ENCODE measurements at places on chromosomes 7 and 10.
A peak's percentile ranks its signal among the peaks of the same experiment; 100 is the strongest.

DNA sequence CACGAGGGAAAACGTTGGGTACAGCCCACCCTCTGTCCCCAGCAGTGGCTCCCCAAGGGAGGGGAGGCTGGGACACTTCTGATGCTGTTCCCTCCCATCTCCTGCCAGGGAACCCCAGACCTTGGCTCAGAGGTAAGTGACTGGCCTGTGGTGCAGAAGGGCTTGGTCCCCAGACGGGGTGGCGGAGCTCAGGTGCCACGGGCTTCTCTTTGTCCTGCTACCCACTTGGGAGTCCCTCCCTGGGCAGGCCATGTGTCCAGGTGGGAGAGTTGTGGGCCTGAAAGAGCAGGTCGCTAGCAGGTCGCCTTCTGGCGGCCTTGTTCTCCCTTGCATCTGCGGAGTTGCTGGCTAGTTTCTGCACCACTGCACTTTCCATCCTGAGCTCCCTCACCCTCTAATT lies 10.1 kb downstream of the ATP5MF start:
- DNase-seq = no peak

DNA sequence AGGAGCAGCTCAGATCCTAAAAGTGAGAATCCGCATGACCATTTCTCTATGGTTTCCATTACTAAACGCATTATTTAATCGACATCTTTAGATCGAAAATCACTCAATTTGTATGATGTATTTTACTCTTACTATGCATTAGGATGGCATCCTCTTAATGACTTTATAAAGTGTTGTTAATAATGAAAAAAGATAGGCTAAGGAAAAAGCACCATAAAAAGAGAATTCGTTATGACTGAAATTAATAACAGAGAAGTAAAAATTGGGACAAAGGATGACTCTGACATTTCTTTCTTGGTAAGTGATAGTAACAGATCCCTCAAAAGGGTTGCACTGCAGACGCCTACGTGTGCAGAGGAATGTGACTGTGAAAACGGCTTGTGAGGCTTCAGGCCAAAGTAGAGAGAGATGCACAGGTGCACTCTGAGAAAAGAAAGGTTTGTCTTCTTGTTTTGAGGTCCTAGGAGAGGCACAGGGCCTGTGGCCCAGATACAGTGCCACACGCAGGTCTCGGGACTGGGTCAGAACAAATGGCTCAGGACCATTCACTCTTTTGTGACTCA lies 23.0 kb upstream of the RBM33 start:
- no peak for DNase-seq

- DNase-seq = no peak
Measured at GRCh38 chr10:110252151-110252550, 44.7 kb downstream of the MXI1 start.

GRCh38 chr7:12091231-12091630 lies 119.9 kb upstream of the TMEM106B start:
- DNase-seq = peak; percentile 60

- DNase-seq = no peak
Measured at GRCh38 chr10:1370298-1370697, 314.1 kb downstream of the WDR37 start.

- DNase-seq = no peak
Measured at GRCh38 chr10:128130051-128130450, 3.8 kb upstream of the MKI67 start.

GRCh38 chr7:184294-185264 lies 7.8 kb upstream of the FAM20C start:
- no peak for DNase-seq

DNA sequence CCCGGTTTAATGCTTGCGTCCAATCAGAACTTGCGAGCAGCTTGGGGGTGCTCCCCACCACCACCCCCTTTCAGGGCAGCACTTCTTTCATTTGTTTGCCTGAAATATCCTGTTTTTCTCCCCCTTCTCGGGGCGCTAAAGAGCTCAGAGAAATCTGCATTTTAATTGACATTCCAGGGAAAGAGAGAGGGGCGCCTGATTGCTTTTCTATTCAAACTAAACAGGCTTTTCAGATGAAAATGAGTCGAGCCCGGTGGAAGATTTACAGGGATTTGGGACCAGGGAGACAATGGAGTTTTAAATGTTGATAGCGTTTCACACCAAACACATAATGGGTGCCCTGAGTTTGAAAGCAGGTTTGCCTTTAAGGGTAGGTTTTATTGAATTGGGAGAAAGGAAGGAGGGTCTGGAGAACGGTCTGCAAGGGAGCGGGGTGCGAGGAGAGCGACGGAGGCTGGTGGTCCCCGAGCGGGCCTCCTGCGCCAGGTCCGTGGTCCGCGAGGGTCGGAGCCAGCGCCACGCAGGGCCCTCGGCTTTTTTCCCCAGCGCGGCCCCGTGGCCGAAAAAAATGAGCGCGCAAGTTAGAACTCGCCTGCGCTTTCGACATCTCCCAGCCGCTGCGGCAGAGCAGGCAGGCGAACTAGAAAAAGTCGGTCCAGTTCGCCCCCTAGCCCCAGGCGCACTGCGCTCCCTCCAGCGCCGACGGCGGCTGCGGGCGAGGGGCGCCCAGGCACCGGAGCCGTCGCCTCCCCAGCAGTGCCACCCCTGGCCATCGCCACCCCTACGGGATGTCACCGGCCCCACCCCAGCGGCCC lies 1.3 kb downstream of the FGFR2 start:
- no peak for DNase-seq

DNA sequence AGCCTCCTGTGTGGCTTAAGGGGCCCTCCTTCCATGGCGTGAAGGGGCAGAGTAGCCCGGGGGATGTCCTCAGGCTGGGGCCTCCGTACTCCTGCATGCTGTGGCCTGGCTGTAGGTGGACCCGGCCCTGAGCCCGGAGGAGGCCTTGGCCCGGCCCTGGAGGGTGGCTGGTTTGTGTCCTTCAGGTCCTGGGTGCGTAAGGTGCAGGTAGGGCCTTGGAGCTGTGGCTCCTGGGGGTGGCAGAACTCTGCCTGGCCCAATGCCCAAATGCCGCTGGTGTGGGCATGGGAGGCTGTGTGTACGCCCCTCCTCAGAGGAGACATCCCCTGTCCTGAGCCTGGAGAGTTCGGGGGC lies 26.9 kb upstream of the AMZ1 start:
- no peak for DNase-seq

GRCh38 chr10:97196223-97197029 lies 10.7 kb upstream of the SLIT1 start:
- peak; percentile 54 for DNase-seq

DNA sequence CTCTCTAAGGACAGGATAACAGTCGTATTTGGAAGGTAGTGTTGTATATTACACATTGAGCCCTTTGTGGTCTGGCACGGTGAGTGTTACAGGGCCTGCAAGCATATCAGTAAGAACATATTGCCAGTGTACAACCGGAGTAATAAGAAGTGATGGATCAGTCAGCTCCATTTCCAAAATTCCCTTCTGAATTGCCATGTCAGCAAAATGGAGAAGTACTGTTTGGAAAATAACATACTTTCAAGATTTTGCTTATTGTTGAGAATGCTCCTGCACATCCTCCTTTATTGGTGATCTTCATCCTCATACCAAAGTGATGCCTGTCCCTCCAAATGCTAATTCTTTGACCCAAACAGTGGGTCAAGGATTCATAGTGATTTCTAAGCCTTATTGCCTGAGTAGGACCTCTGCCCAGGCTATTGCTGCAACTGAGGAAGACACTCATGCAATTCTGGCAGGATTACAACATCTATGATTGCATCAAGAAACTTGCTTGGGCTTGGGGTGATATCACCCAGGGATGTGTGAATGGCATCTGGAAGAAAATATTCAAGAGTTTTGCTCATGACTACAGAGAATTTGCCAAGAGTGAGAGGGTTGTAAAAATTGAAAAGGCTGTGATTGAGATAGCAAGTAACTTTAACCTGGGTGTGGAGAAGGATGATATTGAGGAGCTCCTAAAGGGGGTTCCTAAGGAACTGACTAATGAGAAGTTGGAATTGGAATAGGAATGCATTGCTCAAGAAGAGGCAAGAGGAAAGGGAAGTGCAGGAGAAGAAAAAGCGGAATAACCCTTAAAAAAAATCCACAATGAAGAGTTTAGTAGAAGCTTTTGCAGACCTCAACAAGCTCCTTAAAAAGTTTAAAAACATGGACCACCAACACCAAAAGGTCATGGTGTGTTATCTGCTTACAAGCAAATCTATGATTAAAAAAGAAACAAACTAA lies 452.2 kb upstream of the SORCS1 start:
- no peak for DNase-seq

DNA sequence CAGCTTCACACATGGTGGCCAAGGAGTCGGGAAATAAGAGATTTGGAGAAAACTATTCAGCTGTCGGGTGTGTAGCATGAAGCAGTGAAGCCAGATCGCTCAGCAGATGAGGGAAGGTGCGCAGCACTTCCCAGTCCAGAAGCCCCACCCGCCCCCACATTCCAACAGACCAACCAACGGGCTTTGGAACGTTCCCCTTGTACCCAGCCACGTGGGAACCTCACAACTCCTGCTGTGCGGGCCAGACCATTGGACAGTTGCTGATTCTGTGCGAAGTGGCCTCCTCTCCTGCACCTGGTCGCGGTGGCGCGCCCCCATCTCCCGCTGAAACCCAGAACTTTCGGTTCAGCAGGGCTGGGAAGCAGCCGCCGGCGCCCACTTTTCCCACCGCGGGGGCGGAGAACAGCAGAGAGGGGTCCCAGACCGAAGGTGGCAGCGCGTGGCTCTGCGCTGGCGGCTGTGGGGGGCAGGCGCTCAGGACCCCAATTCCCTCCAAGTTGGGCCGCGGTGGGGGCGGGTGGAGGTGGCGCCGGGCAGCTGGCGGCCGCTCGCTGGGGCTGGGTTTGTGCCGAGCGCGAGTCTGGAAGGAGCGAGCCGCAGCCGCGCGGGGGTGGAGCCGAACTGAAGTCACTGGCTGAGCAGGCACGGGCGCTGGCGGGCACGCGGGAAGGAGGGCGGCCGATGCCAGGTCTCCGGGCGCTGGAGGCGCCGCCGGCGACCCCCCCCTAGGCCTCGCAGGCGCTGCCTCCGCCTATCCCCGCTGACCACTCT lies 1301.5 kb upstream of the SORCS1 start:
- no peak for DNase-seq

DNA sequence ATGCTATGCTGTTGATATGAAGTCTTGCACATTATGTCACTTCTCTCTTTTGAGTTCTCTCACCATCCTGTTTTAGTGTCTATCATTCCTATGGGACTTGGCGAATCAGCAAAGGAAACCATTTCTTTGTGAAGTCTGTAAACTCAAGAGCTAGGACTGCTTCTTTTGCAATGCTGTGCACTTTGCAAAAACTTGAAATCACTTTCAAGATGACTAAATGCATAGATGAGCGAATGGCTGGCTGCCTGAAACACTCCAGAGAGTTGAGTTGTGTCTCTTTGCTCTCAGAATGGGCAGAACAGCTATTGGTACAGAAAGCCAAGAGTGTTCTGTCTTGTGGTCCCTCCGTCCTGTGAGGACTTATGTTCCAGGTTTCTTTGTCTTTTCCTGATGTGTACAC lies 18.3 kb upstream of the ELMO1 start:
- no peak for DNase-seq

GRCh38 chr10:60828489-60828852 lies 50.2 kb downstream of the CDK1 start:
- no peak for DNase-seq

- DNase-seq = no peak
Measured at GRCh38 chr7:24783698-24784097, 26.4 kb upstream of the GSDME start.

DNA sequence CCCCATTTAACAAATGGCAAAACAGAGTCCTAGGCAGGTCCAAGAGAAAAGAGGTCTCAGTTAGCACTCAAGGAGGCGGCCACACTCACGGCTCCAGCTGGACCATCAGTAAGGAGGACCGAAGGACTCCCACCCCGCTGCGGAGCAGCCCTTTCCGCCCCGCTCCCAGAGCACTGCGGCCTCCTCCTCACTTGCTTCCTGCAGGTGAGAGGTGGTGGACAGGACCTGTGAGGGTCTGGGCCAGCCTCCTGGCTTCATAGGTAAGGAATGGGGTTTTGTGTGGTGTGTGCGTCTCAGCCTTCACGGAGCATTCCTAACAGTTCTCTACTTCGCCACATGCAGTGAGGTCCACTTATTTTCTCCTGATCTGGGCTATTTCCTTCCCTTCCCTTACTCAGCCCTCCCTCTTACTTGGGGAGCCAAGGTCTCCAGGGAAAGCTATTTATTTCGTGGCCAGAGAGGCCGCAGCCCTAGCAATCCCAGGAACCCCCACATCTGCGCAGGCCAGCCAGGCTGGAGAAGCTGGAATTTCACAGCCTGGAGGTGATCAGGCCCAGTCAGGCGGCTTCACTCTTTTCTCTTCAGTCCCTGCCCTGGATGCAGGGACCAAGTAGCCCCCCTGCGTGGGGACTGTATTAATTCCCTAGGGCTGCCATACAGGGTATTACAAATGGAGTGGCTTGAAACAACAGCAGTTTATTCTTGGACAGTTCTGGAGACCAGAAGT lies 45.9 kb downstream of the ZNF783 start:
- DNase-seq = no peak

DNA sequence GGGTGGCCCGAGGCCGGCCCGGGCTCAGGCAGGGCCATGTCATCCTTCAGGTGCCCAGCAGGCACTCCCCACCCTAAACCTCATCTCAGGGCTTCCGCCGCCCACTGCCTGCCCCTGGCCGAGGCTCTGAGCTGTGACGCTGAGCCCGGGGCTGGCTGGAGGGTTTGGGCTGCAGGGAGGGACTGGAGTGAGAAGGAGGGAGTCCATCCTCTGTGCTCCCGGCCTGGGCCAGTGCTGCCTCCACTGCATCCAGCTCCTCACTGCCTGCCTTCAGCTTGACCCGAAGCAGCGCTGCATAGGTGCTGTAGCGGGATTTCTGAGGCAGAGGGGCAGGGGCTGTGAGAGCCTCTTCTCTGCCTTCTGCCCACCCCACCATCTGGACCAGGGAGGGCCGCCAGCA lies 7.6 kb downstream of the NFKB2 start:
- no peak for DNase-seq

DNA sequence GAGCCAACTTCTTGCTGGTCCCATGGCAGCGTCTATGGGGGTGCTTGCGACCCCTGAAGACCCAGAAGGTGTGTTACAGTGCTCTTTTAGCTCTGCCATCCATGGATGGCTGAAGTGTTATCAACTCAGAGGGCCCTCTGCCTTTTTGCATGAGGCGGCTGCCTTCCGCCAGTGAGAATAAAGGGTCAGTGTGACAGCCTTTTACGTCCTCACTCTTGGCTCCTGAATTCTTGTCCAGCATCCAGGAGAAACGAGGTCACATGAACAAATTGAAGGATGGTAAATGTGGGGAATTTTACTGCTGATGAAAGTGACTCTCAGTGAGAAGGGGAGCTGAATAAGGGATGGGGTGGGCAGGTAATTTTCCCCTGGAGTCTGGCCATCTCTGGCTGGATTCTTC lies 24.1 kb downstream of the SSMEM1 start:
- no peak for DNase-seq

DNA sequence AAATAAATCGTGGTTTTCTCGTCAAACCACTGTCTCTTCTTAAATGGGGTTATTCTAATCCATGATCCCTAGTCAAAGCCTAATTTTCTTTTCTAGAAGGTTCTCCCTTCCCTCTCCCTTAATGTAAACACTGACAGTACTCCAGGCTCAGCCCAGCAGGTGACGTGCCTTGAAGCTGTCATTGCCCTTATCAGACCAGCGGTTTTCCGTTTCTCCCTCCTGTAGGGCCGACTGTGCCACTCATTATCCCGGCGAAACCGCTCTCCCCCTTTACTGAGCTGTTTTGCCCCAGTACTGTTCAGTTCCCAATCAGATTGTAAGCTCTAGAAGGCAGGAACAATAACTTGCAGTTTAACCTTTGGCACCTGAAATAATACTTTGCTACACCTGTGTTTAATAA lies 153.5 kb upstream of the RHEB start:
- DNase-seq = no peak

Measured in breast epithelium (tissue), 4 donors.